ENCODE measurements at places on chromosomes 7 and 10.

DNA sequence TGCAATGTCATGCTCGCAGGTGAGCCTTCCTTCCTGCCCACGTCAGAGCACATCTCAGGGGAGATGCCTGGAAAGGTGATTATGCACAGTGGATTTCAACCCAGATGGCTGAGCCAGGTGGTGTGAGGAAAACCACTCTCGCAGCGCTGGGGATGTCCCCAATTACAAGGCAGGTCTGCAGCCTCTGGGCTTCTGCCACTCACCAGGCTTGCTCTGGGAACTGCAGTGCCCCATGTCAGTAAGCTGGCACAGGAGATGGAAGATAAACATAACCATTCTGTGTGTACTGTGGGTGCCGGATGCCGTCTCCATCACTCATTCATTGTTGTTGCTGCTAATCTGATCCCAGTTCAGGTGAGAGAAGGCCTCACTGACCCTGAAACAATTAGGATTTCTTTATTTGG lies 222.9 kb upstream of the PITRM1 start:
- no peak for DNase-seq

DNA sequence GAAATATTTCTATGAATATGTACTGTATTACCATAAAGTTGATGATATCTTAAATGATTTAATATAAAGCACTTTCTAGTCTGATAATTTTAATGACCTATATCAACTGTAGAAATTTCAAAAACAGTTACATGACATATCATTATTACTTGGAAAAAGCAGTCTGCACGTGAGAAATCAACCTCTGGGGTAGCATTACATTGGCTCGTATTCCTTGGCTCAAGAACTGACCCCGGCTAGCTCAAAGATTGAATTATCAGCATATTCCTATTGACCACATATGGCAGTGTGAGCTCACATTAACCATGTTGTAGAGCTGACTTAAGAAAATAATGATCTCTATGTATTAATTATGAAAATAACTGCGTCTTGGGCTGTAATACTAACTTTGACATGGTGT lies 139.3 kb downstream of the PTN start:
- no peak for DNase-seq

GRCh38 chr7:96388166-96388565 lies 66.3 kb upstream of the SLC25A13 start:
- DNase-seq = peak; percentile 82

DNA sequence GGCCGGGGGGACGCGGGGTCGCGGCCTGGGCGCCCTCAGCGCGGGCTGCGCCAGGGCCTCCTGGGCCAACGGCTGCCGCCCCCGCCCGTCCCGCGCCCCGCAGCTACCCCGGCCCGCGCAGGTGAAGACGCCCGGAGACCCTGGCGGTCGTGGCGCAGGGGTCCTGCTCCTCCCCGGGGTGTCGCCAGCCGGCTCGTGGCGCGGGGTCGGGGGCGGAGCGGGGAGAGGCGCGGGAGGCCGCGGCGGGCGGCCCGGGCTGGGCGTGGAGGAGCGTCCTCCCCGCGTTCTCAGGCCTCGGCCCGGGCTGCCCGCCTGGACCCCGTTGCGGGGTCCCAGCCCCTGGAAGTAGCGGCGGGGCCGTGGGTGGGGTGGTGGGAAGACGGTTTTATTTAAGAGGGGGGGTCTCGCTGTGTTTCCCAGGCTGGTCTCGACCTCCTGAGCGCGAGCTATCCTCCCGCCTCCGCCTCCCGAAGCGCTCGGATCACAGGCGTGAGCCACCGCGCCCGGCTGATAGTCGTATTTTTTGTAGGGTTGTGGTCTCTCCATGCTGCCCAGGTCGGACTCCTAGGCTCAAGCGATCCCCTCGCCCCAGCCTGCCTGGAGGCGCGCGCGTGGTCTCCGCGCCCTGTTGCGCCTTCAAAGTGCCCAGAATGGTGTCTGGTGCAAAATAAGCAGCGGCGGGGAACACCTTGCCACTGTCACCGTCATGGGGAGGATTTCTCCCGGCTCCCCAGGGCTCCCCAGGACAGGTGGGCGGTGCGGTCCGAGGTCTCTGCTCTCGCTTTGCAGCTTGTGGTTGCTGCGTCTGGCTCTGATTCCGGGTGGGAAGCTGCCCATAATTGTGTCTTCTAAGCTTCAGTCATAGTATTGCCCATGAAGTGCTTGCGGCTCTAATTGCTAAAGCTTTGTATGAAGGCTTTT lies 15.3 kb upstream of the SUN1 start:
- DNase-seq = peak; percentile 49

DNA sequence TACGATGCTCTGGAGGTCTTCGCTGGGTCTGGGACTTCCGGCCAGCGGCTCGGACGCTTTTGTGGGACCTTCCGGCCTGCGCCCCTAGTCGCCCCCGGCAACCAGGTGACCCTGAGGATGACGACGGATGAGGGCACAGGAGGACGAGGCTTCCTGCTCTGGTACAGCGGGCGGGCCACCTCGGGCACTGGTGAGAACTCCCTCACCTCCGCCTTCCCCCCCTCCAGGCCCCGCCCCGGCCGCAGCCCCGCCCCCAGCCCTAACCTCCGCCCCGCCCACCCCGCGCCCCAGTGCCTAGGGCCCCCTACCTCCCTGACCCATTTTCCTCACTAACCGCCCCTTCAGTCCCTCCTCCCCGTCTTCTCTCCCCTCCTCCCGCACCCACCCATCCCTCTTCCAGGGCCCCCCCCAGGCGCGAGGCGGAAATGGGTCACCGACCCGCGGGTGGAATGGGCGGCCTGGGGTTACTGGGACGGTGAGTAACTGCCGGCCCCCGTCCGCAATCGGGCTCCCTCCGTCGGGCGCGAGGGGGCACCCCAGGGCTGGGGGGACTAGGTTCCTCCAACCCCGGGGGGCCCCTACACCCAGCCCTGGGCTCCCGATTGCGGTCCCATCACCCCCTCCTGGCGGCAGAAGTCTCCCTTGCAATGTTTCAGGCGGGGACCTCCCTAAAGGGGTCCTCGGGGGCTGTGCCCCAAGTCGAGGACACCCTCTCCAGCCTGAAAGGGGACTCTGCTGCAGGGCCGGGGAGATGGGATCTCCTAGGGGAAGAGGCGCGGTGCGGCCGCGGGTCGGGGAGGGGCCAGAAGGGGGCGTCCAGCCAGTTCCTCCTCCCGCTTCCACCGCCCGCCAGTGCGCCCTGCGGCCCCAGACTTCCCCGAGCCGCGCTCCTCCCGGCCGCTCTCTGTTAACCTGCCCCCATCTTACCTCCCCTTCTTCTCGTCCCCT lies 2.1 kb downstream of the PCOLCE start:
- DNase-seq = peak; percentile 87

- DNase-seq = no peak
Measured at GRCh38 chr7:98399890-98400541, 874 bp downstream of the BAIAP2L1 start.
